Thoracic aorta (tissue), 2 donors: ENCODE measurements at places on chromosomes 16 and 17.

- peak; percentile 16 for DNase-seq
Observed at GRCh38 chr16:69482410-69482991, 58.1 kb downstream of the CYB5B start.

- DNase-seq = no peak
Observed at GRCh38 chr16:21053590-21053989, 97.1 kb downstream of the DNAH3 start.

- DNase-seq = no peak
Observed at GRCh38 chr17:17417718-17418181, 59.0 kb upstream of the MED9 start.

DNA sequence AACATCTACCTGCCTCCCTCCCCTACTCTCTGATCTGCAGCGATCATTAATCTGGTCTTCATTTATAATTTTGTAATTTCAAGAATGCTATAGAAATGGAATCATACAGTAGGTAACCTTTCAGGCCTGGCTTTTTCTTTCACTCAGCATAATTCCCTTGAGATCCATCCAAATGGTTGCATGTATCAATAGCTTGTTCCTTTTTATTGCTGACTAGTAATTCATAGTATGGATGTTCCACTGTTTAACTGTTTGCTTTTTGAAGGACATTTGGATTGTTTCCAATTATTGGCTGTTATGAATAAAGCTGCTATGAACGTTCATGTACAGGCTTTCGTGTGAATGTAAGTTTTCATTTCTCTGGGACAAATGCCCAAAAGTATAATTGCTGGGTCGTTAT lies 125.2 kb downstream of the USP31 start:
- no peak for DNase-seq

GRCh38 chr16:25951999-25952398 lies 260.2 kb downstream of the HS3ST4 start:
- DNase-seq = no peak
